ENCODE measurements at places on chromosomes 6 and 20.

DNA sequence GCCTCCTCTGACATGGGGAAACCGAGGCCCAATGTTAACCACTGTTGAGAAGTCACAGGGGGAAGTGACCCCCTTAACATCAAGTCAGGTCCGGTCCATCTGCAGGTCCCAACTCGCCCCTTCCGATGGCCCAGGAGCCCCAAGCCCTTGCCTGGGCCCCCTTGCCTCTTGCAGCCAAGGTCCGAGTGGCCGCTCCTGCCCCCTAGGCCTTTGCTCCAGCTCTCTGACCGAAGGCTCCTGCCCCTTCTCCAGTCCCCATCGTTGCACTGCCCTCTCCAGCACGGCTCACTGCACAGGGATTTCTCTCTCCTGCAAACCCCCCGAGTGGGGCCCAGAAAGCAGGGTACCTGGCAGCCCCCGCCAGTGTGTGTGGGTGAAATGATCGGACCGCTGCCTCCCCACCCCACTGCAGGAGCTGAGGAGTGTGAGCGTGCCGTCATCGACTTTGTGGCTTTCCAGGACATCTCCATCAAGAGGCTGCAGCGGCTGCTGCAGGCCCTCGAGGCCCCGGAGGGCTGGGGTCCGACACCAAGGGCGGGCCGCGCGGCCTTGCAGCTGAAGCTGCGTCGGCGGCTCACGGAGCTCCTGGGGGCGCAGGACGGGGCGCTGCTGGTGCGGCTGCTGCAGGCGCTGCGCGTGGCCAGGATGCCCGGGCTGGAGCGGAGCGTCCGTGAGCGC is 1.6 kb downstream of the TNFRSF6B start:
- no peak for DNase-seq

- no peak for DNase-seq
Observed at GRCh38 chr6:43871284-43871683, 101.3 kb downstream of the VEGFA start.

DNA sequence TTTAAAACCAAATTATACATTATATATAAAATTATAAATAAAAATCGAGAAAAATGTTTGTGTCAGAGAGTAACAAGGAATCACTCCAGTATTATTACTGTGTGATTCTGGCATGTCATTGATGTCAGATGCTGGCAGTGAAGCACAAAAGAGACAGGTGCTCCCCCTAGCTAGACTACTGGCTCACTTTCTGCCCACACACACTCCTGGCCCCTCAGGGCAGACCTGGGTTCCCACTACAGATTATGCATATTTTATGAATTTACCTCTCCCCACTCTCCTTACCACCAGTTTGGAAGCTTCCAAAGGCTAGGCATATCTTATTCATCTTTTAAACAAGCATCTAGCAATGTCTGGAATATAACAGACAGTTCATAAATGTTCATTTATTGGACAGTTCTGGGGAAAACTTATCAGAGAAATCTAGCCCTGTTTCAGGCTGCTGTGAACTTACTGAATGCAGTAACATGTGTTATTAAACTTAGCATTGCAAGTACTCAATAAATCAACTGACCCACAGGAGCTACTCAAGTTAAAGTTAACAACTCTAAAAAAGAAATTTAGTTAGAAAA is 12.8 kb downstream of the SNX3 start:
- no peak for DNase-seq

DNA sequence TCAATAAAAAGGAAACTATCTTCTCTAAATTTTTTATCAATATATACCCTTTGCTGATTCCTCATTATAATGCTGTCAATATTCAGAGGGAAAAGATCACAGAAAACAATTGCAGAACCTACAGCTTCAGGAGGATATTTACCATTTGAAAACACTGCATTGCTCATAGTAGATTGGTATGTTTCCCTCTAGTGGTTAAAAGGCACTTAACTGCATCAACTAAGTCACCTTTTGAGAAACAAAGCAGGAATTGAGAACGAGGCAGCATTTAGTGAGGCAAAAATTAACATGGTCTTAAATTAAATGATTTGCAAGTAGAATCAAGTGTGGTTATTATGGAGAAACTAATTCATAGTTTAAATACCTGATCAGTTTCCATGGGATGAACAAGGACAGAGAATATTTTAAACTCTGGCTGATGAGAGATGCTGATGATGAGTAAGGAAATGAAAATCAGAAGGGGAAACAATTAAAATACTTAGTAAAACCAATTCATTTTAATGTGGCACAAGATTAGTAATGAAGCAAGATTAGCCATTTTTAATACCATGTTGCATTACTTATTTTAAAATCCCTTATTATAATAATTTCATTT is 642.1 kb downstream of the EPHA7 start:
- peak; percentile 2 for DNase-seq

DNA sequence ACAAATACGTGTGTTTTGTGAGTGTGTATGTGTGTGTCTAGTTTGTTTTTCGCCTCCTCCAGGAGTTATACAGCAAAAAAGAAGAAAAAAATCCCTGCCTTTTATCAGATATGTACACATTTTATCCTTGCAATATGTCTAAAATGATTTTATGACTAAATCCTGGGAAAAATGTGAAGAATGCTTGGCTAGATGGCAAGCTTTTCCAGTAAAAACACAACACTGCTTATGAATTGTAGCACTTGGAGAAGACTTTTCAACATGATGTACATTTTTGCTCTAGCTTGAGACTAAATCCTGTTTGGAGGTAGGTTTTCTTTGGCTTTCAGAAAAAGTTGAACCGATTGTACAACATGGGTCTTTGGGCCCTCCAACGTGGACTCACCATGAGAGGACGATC is 160.2 kb downstream of the GMPR start:
- peak; percentile 57 for DNase-seq

Measured in GM23248 (cell line).